IMR-90 (cell line): ENCODE measurements at places on chromosomes 3 and 15. TPM values are rescaled to one million over a fixed set of nuclear protein-coding genes. Genes with fewer than 3 reads are reported as not detected.

Gene CLRN1
- polyA plus RNA-seq = not detected in 2 replicates

GRCh38 chr3:58484045-58484721 lies 7.7 kb upstream of the KCTD6 start:
- DNase-seq = no peak

DNA sequence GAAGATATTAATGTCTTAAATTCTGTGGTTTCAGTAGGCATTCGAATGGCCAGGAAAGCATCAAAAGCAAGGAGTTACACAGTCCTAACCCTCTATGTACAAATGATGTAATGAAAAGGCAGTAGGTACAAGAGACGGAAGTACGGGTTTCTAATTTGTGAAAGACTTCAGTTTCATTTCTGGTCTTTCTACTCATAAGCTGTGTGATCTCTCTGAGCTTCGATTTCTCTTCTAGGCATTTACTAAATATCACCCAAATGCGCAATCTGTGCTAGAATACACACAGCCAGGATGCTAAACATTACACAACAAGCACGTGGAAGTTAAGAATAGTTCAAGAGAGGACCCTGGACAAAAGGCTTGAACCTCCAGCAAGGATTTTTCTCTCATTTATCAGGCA lies 17.9 kb upstream of the STIMATE start:
- no peak for DNase-seq

DNA sequence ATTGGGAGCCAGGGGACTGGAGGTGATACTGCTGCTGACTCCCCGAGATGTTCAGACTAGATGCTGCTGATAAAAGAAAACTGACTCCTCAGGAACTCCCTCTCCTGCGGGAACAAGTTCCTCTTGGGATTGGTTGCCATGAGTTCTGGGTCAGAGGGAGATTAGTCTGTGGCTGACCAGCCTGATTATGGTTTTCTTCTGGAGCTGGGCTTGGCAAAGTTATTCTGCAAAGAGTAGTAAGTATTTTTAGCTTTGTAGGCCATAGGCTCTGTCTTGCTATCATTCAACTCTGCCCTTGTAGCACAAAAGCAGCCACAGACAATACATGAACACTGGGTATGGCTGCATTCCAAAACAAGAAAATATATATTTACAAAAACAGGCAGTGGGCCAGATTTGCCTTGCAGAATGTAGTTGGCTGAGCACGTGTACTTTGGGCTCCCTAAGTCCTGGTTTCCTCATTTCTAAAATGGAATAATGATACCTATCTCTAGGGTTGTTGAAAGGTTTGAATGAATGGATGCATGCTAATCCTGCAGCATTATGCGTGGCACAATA lies 796.8 kb downstream of the AGBL1 start:
- DNase-seq = no peak

DNA sequence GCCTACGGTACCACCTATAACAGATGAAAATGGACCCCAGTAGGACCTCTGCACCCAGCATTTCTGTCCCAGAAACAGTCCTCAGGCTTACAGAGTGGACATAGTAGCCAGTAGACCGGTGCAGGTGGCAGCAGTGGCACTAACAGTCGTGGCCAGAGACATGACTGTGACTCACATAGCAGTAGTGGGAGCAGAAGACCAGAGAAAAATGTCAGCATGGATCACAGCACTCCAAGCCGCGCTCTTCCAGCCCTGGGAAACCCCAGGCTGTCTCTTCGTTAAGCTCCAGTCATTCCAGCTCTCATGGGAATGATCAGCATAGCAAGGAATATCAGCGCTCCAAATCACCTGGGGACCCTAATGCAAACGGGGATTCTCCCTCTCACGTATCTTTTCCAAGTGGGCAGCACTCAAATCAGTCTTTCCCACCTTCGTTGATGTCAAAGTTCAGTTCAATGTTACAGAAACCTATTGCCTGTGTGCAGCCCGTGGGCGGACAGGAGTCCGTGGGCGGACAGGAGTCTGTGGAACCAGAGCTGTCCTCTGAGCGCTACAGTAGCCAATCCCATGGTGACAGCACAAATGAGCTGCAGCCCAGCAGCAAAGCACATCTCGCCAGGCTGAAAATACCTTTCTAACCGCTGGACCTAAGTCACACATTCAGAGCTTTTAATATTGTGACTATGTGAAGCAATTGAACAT lies 10.5 kb downstream of the BFSP2 start:
- no peak for DNase-seq

DNA sequence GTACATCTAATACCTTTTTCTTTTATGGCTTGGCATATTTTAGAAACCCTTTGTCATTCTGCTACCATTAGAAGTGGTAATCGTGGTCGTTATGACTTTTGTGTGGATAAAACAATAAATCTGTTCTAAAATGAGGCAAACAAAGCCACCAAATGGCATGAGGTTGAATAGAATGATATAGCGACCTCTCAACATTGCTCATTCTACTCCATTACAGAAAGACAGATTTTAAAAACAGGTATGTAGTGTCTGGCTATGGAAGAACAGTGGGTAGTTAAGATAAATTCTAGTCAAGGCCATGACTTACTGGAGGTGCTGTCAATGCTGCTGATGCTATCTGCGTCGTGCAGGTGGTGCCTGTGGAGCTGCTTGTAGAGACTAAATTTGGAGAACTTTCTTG lies 123.2 kb downstream of the PLD1 start:
- no peak for DNase-seq

Gene OXTR
- polyA plus RNA-seq = 42.8 and 50.0 TPM in 2 replicates

Gene PPM1L
- polyA plus RNA-seq = 0.09 and 0.14 TPM in 2 replicates

Gene CNTN4
- polyA plus RNA-seq = not detected in 2 replicates

DNA sequence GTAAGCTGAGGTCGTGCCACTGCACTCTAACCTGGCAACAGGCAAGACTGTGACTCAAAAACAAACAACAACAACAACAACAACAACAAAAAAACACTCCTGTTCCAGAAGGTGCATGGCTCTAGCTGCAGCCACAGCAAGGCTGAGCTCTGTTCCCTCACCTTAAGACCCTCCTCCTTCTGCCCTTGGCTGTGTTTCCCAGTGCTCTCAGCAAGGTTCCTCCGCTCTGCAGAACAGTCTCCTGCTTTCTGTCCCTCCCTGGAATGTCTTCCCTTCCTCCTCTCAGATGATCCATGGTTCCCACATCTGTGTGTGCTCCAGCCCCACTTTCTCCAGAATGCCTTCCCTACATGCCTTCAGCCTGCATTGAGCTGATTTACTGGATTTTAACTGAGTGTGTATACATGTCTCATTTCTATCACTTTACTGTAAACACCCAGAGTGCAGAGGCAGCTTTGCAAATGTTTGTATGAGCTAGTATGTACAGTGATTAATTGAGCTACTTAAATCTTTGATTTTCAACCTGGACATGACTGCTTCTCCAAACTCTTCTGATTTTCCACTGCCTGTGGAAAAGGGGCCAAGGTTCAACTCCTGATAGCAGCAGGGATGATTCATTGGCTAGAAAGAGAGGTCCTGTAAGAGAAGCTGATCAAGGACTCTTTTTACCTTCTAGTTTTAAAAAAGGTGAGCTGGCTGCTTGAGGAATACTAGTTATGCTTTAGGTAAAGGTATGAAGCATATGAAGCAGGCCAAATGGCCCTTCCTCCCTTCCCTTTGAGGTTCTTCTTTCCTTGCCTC lies 14.7 kb downstream of the ANKUB1 start:
- DNase-seq = peak; percentile 23

Gene CCR3
- not detected in 2 replicates for polyA plus RNA-seq

- no peak for DNase-seq
Measured at GRCh38 chr3:77939726-77940125, 899.8 kb downstream of the ROBO2 start.

DNA sequence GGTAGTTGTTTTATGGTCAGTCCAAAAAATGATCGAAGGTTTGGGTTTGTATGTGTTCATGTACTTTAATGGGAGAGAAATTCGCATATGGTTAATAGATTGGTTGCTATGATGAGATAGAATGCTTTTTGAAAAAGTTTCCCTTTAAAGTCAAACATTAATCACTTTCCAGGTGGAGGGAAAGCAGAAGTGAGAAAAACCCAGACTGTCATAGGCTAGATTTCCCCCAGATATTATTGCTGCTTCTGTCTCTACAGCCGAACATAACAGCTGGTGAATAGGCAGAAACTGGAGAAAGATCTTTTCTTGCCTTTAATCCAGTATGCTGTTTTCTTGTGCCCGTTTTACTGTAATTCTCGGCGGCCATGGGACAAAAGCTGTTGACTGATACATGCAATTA lies 287.6 kb downstream of the SOX2 start:
- DNase-seq = no peak

DNA sequence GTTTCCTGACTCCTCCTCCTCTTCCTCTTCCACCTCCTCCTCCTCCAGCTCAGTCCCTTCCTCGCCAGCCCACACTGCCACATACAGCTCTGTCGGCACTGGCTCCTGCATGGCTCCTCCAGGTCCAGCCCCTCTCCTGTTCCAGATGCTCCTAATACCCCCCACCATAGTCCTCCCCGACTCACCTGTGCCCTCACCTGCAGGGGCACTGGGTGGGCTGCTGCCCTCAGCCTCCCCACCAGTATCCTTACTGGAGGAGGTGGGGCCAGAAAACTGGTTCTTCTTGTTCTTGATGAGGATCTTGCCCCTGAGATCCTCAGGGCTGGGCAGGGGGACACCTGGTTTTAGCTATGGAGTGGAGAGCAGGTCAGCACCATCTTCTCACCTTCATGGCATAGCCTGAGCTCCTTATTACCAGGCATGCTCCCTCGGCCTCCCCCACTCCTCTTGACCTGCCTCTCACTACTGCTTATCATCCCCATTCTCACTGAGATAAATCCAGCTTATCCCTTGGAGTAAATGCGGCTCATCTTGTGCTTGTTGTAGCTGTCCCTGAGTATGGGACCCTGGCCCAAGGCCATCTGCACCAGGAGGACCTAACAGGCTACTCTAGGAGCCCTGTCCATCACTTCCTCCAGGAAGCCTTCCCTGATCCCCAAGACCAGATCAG lies 11.0 kb downstream of the PLCB2 start:
- no peak for DNase-seq

DNA sequence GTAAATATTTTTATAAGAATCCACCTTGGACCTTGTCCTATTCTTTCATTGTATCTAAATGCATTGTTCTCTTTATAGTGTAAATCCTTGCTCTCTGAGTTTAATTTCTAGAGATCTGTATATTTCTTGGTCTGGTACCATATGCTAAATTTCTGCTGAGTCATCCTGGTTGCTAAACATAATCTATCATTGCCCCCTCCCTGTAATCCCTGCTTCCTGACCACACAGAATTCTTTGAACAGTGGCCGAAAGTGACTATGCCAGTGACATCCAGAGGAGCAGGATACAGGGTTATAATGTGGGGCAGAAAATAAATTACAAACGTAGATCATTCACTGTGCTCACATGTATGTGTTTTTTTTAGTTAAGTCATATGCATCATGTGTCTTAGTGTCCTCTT lies 143.1 kb downstream of the DIPK2A start:
- DNase-seq = peak; percentile 3

Gene ARRDC4
- polyA plus RNA-seq = 4.0 and 5.3 TPM in 2 replicates

DNA sequence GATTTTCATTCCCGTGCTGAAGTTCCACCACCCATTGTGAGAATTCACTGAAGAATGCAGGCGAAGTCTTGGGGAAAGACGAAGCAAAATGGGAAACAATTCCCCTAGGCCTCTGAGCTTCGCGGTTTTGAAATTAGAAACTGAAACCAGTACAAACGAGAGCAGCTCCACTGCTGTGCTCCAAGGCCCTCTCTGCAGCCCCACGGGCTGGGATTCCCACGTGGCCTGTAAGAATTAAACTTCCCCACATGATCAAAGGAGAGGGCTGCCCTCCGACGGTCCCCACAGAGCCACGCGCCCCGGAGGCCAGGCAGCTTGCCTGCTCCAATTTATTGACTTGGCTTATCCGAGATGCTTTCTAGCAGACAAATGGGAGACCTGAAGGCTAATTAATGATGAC lies 144.0 kb downstream of the GREM1 start:
- peak; percentile 73 for DNase-seq

Gene IL17RB
- polyA plus RNA-seq = 0.09 TPM in 1 of 2 replicates, not detected in the other

GRCh38 chr15:57861034-57861638 lies 154.6 kb downstream of the POLR2M start:
- DNase-seq = peak; percentile 66

DNA sequence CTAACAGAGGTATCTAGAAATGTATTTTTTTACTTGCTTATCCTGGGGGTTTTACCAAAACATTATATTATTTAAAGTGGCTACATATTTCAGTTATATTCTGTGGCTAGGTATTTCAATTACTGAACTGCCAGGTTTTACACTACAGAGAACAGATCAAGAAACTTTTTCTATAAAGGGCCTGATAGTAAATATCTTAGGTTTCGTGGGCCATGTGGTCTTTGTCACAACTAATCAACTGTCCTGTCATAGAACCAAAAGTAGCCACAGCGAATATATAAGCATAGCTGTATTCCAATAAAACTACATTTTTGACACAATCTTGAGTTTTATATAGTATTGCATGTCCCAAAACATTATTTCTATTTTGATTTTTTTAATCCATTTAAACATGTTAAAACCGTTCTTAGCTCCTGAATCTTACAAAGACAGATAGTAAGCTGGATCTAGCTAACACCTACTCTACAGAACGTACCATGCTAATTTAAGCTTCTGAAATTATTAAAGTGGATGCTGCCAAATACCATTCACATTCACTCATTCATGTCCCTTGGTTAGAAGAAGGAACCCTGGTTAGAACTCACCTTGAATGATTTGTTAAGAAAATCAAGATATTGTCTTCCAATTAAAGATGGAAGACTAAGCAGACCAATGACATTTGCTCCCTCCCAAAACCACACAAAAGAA lies 118.2 kb upstream of the TGFBR2 start:
- no peak for DNase-seq

Gene CHST14
- 19.5 and 20.6 TPM in 2 replicates for polyA plus RNA-seq

DNA sequence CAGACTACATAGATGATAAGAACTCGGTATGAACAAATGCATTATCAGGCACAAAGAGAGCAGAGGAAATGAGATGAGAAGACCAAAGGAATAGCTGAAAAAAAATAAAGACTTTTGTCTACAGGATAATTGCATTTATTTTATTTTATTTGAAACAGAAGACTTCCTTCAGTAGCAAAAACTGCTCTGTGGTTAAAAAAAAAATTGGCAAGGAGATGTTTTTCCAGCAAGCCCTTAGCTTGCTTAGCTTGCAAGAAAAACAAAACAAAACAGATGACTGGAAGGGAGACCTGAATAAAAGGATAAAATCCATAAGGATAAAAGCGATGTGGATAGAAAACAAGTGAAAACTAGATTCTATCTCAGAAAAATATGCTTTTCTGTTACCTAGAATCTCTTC lies 9.1 kb upstream of the PPM1L start:
- no peak for DNase-seq

DNA sequence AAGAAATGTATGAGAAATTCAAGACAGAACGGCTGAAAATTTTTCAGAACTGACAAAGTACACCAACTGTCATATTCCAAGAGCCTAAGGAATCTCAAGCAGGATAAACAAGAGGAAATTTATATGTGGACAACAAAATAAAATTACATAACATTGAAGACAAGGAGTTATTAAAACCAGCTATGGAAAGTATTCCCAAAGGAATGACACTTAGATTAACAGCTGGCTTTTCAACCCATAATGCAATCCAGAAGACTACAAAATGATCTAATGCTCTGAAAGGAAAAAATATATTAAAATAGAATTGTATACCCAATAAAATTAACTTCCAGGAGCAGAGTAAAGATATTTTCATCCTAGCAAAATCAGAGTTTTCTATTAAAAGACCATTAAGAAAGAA lies 132.2 kb upstream of the BNIP2 start:
- DNase-seq = no peak

Gene KCNMB3
- 0.59 and 1.2 TPM in 2 replicates for polyA plus RNA-seq
